ENCODE measurements at places on chromosomes 1 and 21.
A peak's percentile ranks its signal among the peaks of the same experiment; 100 is the strongest.

- peak; percentile 71 for DNase-seq
Measured at GRCh38 chr1:209585672-209586071, 2.2 kb downstream of the CAMK1G start.

DNA sequence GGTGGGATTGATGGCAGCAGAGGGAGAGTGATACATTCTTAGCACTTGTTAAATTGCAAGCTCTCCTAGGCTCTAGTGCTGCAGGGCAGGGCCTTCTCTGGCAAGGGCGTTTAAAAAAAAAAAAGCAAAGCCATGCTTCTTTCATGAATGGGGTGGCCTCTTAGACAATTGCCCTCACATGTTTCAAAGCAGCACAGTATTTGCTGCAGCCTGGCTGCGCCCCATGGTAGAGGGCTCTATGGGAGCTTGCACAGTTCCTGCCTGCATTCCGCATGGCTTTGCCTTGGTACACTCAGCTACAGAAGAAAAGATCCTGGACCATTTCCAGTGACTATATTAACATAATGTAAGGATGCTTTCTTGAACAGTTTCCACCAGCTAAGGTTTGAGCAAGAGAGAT, 267.2 kb downstream of the ZNF648 start:
- DNase-seq: no peak

DNA sequence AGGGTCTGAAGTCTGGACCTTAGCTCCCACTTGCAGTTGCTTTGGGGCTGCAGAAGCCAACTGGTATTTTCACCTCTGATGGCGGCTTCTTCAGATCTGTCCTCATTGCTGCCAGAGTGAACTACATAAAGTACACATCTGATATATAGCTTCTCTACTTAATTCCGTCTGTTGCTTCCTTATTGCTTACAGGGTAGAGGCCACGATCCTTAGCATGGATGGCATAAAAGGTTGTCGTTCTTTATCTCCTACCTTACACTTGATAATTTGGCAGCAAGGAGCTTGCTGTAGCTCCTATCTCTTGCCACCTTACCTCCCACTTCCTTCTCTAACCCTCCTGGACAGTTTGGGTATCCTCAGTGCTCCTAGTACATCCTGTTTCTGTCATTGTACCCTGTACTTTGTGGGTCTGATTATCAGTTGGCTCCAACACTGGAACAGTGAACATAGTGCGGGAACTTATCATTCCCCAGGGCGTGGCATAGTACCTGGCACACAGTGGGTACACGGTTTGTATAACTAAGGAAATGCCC, 30.9 kb upstream of the NBL1 start:
- DNase-seq: no peak

DNA sequence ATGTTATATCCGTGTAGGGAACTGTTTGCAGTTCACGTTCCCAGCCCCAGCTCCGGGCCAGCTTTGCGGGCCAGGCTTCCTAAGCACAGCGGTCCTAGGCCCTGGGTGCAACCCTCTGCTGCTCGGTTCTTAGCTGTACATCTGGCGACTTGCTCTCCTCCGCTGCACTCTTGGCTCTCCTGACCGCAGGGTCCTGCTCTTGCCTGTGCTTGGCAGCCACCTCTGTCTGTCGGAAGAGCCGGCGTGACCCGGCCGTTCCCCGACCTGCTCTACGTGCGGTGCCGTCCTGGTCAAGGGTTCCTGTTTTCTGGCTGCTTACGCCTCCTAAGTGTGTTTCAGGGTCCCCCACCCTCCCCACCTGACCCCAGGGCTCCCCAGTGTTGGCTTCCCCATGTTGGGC, 36.7 kb downstream of the FAAP20 start:
- no peak for DNase-seq

- DNase-seq: peak; percentile 69
Measured at GRCh38 chr1:58781541-58782177, 2.2 kb downstream of the JUN start.

DNA sequence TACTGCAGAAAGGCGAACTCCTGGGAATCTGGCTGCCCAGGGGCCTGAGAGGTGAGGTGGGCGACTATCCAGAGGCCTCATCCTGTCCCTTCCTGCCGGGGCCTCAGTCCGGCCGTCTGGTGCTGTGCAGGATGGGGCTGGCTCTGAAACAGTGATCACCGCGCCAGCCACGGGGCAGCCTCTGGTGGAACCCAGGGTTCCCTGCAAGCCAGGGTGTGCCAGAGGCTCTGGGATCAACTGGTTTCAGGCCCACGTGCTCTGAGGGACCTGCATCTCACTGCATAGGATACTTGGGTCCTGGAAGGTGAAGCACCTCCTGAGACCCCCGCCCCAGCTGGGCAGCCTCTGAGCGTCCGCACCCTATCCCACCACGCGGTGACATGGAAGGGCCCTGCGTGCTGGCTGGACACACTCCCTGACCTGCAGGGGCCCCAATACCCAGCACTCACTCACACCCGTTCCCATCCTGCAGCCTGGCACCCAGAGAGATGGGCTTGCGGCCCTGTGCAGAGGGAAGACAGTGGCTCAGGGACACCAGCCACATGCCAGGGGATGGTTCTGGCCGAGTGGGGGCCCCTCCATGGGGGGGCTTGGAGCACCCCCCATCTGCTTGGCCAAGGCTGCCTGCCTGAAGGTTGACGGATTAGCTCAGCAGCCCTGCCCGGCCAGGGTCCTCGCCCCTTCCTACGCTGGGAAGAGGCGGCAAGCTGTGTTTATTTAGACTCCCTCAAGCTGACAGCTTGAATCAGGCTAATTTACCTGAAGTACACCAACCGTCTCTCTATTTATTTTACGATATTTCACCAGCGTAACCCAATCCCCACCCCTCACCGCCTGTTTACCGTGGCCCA, 64.3 kb upstream of the TTC34 start:
- no peak for DNase-seq

GRCh38 chr1:34743775-34744174, 11.1 kb upstream of the GJB5 start:
- no peak for DNase-seq

GRCh38 chr1:7630378-7630777, 140.7 kb upstream of the VAMP3 start:
- DNase-seq: no peak

- peak; percentile 13 for DNase-seq
Measured at GRCh38 chr1:33298623-33299277, 22.1 kb downstream of the A3GALT2 start.

DNA sequence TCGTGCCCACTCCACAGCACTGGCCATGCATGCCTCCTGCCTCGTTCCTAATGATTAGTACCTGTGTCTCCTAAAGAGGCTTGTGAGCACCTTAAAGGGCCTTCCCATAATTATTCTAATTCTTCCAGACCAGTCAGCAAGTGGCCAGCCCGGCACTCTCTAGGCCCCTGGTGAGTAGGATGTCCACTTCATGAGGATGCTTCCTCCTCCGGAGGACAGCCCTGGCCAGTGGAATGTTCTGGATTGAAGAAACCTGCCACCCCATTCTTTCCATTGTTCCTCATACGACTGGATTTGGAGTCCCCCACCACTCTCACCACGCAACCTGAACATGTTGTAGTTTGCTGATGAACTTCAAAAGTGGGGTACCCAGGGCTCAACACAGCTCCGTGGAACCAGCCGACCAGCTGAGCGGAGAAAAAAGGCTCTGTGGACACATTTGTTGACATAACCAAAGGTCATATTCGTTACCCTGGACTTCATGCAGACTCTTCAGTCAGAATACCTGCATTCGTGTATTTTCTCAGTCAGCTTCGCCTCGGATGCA, 46.7 kb upstream of the LBR start:
- DNase-seq: no peak

DNA sequence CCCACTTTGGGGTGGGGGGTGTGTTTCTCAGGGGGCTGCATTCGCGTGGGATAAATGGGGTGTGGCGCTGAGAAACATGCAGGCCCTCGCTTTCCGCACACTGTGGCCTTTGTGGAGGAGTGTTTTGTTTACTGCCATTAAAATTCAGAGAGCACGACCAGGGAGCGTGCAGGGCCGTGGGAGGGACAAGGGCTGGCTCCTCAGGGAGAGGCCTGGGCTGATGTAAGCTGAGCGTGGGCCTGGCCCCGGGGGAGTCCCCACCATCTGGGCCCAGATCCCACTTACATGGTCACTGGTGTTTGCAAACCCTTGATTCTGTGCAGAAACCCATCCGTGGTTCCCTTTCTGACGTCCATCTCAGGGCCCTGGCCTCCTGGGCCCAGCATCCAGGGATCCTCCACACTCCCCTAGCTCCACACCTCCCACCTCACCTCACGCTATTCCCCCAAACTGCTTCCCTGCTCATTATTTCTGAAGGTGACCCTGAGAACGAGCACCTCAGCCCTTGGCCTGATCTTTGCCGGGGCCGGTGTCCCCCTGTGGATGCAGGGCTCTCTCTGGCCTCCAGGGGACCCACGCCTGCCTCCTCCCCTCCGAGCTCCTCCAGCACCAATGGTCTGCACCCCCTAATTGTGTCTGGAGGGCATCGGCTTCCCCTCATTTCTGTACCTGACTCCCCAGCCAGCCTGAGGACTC, 92.5 kb upstream of the SIM2 start:
- no peak for DNase-seq

DNA sequence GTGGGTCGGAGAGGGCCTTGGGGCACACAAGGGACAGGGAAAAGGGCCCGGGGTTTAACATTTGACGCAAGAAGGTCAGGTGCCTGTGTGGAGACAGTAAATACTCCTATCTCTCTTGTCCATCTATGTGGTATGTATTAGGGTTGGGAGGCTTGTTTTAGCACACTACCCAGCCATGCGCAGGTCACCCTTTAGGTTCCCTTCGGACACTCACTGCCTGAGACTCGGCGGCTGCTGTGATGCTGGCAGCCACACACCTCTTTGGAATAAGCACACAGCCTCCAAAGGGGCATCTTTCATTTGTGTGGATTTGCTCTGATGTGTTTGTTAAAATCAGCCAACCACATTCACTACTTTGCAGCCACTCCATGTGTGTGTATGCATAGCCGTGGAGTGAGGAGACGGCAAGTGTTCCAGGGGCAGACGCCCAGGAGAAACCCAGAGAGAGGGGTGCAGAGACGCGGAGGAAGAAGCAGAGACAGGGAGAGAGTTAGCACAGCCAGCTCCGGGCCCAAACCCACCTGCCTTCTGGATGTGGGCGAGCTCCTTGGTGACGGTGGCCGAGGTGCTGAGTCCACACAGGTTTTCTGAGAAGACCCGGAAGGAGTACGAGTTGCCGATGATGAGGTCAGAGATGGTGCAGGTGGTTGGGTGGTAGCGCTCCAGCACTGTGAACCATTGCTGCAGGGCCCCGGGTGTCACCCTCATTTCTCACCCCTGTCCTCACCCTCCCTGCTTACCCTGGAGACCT, 5.7 kb downstream of the MYBPH start:
- no peak for DNase-seq
